ENCODE measurements at places on chromosomes 6 and 20. TPM values are rescaled to one million over a fixed set of nuclear protein-coding genes. Genes with fewer than 3 reads are reported as not detected.

GRCh38 chr6:42179261-42179944 lies 6.2 kb downstream of the GUCA1A start:
- no peak for DNase-seq

- no peak for DNase-seq
Measured at GRCh38 chr6:34608321-34609091, 52.4 kb upstream of the SPDEF start.

The WFDC5 gene
- total RNA-seq, result not detected

DNA sequence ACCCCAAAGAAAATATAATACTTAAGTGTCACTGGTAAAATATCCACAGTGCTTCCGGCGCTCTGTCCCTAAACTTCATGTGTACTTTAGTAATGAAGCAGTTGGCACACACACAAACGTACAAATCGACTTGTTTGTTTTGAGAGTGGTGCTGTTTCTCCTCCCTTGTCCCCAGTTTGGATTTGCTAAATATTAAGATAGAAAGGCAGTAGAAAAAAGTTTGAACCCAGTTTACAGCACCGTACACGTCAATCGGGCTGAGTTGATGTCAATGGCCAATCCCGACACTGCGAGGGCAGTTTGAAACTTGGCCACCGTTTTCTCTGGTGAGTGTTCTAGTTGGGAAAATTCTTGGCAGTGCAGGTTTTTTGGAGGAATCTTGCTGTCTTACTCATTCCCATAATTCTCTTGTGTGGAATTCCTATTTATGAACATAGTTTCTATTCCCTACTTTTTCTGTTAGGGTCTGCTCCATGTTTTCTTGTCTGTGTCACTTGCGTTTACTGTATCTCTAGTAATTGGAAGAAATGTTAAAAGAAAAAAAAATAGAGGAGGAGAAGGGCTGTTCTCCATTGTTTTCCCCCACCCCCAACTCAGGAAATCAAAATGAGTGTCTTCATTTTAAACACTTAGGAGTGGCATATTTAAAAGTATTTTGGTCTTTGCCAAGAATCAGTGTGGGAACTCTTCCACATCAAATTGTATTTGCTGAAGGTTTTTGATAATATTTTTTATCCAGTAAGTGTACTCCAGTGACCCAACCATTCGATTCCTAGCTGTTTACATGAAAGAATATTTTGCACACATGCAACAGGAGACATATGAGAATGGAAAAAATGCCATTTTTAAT lies 72.3 kb downstream of the OR2B2 start:
- DNase-seq, result no peak
